ENCODE measurements at places on chromosomes 2 and 18.

DNA sequence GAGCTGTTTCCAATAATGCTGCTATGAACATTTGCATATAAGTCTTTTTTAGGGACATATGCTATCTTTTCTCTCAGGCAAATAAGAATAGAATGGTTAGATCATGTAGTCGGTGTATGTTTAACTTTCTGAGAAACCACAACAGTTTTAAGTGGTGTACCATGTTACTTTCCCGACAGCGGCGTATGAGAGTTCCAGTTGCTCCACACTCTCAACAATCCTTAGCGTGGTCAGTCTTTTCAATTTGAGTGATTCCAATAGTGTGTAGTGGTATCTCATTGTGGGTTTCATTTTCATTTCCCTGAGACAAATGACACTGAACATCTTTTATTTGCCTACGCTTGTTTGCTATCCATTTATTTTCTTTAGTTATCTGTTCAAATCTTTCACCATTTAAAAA, 149.5 kb downstream of the ACOXL start:
- DNase-seq: no peak

DNA sequence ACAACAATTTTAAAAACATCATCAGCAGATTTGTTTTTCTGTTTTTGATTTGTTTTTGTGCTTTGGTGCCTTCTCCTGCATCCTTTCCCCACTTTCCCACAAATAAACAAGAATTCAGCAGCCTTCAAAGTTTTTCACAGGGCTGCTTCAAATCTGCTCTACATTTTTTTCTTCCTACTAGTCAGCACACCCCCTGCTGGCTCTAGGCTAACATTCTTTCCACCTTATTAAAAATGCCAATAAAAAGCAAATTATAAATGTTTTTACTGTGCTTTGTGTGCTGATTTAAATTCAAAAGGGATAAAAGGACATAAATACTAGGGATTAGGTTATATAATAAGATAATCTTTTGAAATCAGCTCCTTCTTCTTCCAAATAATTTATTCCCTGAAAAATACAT, 6.2 kb upstream of the CNTNAP5 start:
- peak; percentile 16 for DNase-seq

GRCh38 chr2:224160917-224161316, 121.8 kb upstream of the SERPINE2 start:
- DNase-seq: peak; percentile 20

GRCh38 chr2:118774458-118775133, 72.9 kb downstream of the EN1 start:
- peak; percentile 25 for DNase-seq

- DNase-seq: no peak
Observed at GRCh38 chr2:109173311-109174171, 44.5 kb downstream of the SH3RF3 start.

GRCh38 chr18:65749841-65750240, 971 bp upstream of the CDH7 start:
- DNase-seq: no peak

DNA sequence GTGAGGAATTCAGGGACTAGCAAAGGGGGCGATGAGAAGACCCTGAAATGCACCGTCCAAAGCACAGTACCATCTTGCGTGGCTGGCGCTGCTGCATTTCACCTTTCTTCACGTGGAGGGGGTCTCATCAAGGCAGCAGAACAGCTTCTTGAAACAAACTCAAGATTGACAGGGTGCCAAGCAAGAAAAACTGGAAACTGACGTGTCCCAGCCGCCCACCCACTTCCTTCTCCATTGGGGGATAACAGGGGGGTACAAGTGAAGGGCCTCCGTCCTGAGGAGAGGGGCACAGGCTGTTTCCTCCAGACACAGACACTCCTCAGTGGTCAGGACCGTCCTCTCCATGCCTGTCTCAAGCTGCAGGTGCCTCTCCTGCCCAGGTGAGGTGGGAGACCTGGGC, 32.5 kb downstream of the HDAC4 start:
- no peak for DNase-seq

DNA sequence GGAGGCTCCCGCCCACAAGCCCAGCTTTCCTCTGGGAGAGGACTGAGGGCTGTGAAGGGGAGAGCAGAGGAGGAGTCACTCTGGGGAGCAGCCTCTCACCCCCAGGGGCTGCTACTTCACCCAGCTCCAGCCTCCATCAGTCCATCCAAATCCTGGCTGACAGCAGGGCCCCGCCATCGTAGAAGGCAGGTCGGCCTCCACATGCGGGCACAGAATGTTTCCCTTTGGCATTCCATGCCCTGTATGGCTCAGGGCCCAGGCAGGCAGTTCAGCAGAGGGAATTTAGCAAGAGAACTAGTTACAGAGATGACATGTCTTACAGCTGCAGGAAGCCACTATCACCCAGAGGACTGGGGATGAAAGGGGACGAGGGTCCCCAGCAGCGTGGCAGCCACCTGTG, 6.4 kb upstream of the ODC1 start:
- no peak for DNase-seq

DNA sequence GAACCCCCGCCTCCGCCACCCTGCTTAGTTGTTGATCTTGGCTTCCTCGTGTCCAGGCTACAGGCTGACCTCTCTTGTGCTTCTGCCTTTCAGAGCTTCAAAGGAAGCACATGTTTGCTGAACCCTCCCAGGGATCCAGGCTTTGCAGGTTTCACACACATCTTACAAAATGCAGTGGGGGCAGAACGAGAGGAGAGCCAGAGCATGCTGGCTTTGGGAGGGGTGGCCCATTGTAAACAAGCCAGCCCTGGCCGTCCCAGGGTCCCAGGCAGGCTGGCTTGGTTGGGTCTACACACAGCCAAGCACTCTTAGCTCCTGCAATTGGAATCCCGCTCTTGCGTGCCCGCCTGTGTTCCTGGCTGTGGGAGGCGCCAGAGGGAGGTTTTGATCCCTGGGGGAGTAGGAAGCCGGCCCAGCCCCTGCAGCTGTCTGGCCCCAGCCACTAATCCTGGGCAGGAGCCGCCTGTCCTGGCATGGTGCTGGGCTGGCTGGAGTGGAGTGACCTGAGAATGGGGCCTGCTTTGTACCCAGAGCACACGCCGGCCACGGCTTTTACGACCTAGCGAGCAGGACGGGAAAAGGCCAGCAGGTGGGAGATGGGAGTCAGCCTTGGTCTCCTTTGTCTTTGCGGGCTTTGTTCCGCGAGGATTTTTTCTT, 53.9 kb downstream of the SH3BP4 start:
- DNase-seq: no peak

DNA sequence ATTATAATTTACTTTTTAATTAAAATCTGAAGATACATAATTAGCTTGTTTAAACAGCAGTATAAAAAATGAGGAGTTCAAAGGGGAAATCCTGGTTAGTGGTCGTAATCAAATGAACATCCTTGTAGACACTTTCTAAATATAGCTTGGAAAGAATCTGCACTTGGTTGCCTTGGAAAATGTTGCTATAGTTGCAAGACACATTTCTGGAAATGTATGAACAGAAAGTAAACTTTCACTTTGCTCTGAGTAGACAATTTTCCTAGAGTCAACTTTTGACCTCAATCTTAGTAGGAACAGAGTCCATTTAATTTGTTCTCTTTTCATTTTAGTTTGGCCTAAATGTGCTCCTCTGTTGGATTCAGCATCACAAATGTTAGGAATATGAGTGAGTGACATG, 38.3 kb downstream of the GCA start:
- DNase-seq: no peak

- DNase-seq: no peak
Observed at GRCh38 chr2:143545949-143546255, 416.7 kb downstream of the ARHGAP15 start.

DNA sequence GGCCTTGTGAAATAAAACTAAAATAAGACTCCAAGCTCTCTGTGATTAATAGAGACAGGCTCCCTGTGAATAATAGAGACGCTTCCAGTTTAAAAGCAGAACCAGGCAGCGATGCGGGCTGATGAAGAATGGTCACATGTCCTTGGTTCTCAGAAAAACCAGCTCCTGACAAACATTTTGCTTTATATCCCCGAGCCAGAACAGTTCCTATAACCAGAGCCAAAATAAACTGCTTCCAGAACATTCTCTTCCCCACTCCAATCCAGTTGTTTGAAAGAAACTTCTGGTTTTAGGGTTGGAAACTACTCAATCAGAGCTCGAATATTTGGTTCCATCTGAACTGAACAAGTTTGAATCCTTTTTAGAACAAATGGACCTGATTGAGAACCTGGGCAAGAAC, 213.7 kb downstream of the TSN start:
- no peak for DNase-seq

DNA sequence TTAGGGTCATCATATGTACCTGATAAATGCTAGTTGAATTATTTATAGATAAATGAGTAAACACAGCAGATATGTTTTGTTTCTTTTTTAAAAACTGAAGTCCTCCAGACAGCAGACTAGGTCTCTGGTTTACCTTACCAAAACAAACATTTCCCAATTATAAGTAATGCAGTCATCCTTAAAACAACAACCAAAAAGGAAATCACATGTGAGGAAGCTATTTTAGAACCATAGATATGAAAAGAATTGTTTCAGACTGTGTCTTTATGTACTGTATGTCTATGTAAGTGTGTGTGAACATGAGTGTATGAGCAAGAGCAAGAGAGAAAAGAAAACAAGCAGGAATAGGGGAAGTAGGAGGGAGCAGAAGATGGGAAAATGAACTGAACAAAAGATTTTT, 441.0 kb downstream of the CPS1 start:
- no peak for DNase-seq

- DNase-seq: no peak
Observed at GRCh38 chr2:227503433-227504406, 31.8 kb downstream of the AGFG1 start.
